ENCODE measurements at places on chromosomes 4 and X.

GRCh38 chr4:128904821-128905220 lies 95.3 kb downstream of the JADE1 start:
- DNase-seq, result no peak

GRCh38 chr4:2954358-2955185 lies 8.6 kb downstream of the NOP14 start:
- DNase-seq, result no peak

DNA sequence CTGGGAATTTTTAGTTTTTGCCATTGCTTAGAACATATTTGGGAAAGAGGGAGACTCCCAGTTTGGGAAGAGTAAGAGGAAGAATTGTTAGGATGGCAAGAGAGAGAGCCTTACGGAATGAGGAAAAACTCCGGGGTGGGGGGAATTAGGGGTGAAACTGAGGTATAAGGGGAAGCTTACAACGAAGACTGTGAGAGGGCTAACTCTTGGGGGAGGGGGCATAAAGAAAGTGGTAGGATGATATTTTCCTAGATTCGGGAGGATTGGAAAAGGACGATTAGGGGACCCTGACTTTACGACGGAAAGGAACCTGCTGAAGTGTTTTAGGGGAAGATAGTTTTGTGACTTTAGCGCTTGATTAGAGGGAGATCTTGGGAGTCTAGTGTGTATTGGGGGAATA lies 86.2 kb upstream of the HPRT1 start:
- no peak for DNase-seq

GRCh38 chr4:108849611-108850168 lies 86.8 kb upstream of the ETNPPL start:
- DNase-seq, result peak; percentile 84

- no peak for DNase-seq
Measured at GRCh38 chrX:23668335-23668734, 1.0 kb downstream of the PRDX4 start.

- peak; percentile 91 for DNase-seq
Measured at GRCh38 chrX:38052096-38052495, 45.7 kb downstream of the SYTL5 start.

GRCh38 chr4:142356118-142356759 lies 489.9 kb downstream of the INPP4B start:
- DNase-seq, result no peak

- DNase-seq, result peak; percentile 1
Measured at GRCh38 chrX:50971395-50971794, 60.9 kb downstream of the BMP15 start.

GRCh38 chr4:84938316-84938715 lies 28.2 kb downstream of the WDFY3 start:
- peak; percentile 81 for DNase-seq

- peak; percentile 89 for DNase-seq
Measured at GRCh38 chr4:176320340-176320975, 692 bp downstream of the SPCS3 start.

- no peak for DNase-seq
Measured at GRCh38 chrX:154780968-154781367, 18.3 kb downstream of the DKC1 start.

DNA sequence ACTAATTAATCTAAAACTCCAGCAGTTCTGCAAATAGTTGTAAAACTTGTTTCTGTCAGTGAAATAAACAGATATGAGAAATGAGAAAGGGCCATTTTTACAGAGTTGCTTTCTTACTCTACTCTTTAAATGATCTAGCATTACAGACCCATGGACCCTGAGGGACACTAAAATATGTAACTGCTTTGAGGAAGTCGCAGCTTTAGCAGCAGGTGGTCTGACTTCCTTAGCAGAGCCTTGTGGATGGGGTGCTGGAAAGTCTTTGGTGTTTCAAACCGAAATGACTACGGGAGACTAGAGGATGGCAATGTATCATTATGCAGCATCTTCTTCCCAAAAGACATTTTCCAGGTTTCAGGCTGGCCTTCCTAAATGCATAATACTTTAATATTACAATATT lies 18.7 kb downstream of the SHISA3 start:
- DNase-seq, result no peak

DNA sequence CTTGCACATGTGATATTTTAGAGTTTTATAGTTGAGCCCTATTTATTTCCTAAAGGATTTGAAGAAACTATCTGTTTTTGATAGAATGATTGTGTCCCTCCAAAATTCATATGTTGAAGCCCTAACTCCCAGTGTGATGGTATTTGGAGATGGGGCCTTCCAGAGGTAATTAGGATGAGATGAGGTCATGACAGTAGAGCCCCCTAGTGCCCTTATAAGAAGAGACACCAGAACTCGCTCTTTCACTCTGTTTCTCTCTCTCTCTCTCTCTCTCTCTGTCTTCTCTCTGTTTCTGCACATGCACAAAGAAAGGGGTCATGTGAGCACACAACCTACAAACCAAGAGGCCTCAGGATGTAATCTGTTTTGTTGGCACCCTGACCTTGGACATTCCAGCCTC lies 921.9 kb upstream of the DIAPH2 start:
- DNase-seq, result no peak

- DNase-seq, result no peak
Measured at GRCh38 chr4:39178706-39179105, 3.6 kb upstream of the WDR19 start.

DNA sequence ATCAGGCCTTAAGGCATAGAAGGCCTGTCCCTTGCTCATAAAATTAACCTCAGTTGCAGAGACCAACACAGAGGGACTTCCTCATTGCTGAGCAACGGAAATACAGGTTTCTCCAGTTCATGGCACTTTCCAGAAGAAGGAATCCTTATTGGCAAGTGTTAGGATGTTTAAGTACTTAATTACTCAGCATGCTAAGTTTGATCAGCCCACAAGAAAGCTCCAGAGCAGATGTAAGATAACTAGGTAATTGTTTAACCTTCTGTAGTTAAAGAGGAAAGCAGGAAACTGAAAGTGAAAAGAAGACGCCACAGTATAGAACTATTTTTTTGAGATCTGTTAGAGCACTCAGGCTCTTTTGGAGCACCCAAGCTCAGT lies 33.5 kb downstream of the SMS start:
- DNase-seq, result no peak

DNA sequence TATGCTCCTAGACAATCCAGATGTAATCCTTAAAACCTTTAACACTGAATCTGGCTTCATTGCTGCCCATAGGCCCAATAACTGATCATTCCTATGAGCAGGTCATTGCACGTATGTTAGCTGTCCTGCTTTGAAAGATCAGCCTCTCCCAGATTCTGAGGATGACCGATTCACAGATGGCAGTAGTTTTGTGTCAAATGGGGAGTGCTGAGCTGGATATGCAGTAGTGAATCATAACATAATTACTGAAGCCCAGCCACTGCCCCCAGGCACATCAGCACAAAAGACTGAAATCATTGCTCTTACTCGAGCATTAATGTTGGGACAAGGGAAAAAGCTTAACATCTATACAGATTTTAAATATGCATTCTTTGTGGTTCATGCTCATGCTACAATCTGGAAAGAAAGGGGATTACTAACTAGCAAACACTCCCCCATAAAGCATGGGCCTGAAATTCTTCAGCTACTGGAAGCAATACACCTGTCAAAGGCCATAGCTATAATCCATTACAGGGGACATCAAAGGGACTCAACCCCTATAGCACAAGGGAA lies 16.4 kb upstream of the ZNF280C start:
- DNase-seq, result no peak

- DNase-seq, result no peak
Measured at GRCh38 chr4:46316215-46316614, 73.7 kb downstream of the GABRA2 start.

GRCh38 chr4:115234405-115235093 lies 121.1 kb upstream of the NDST4 start:
- DNase-seq, result no peak

DNA sequence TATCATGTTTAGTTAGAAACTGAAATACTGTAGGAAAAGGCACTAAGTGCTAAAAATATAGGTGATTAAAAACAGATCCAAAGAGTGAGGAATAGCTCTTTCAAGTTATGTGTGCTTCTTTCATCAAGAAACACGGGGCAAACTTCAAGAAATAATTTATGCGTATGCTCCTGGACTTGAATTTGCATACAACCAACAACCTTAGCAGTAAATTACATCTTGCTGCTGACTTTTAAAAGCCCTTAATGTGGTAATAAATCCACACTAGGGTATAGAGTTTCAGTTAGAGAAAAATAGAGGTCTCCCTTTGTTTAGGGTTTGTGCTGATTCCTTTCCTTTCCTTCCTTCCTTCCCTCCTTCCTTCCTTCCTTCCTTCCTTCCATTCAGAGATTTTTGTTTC lies 94.5 kb upstream of the GC start:
- DNase-seq, result no peak

DNA sequence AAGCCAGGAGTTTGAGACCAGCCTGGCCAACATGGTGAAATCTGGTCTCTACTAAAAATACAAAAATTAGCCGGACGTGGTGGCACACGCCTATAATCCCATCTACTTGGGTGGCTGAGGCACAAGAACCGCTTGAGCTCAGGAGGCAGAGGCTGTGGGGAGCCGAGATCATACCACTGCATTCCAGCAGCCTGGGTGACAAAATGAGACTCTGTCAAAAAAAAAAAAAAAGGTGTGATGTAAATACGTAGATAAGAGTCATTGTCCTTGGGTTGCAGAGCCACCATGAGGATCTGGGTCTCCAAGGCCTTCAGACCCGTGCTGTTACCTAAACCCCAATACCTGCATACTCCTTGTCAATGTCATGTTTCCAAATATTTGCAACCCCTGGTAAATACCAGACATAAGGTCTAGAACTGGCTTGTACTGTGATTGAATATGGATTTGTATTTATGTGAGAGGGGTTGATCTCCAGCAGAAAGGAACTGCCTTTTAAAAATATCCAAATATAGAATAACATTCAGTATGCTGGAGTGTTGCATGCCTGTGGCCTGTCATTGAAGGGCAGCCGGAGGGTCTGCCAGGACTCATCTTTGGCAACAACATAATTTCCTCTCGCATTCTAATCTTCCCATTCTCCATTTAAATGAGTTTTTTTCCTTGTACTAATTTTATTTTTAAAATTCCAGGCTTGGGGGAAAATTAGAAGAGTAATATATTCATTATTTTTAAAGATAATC lies 40.4 kb downstream of the ATXN3L start:
- peak; percentile 43 for DNase-seq

GRCh38 chr4:11566444-11567022 lies 137.8 kb upstream of the HS3ST1 start:
- DNase-seq, result no peak

GRCh38 chrX:69257499-69258127 lies 92.4 kb upstream of the PJA1 start:
- DNase-seq, result no peak

DNA sequence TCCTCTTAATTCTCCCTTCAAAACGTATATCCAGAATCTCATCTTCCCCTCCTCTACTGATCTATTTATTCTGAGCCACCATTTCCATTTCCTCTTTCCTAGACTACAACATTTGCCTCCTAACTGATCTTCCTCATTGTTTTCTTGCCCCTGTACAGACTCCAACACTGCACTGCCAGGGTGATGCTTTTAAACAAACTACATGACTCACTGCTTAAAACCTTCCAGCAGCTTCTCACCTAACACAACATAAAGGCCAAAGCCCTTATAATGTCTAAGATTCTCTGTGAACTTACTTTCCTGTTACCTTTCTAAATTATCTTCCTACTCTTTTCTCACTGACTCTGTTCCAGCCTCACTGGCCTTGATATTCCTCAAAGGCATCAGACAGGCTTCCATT lies 161.0 kb upstream of the HS3ST1 start:
- DNase-seq, result no peak

DNA sequence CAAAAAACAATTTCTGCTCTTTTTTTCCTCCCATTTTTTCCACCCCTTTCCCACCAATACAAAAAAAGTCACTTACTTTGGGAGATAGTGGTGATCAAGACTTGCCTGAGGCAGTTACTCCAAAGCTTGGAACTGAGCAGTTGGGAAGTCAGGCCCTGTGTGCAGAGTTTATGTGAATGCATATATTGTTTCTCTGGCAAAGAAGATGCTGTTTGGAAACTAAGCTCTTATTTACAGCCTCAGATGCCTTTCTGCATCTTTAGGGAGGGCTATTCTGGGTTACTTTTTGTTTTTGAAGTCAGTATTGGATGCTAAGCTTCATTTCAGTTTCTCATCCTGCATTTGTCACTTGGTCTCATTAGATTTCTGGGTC lies 136.3 kb downstream of the ZNF330 start:
- no peak for DNase-seq
